Fibroblast of lung (primary cell): ENCODE measurements at places on chromosomes 16 and 17. TPM values are rescaled to one million over a fixed set of nuclear protein-coding genes. Genes with fewer than 3 reads are reported as not detected.

The OSGIN1 gene
- polyA plus RNA-seq = 2.1 and 5.5 TPM in 2 replicates

The CYBA gene
- polyA plus RNA-seq = 30.8 and 74.7 TPM in 2 replicates

The TM4SF5 gene
- polyA plus RNA-seq = not detected in 2 replicates

The CCL11 gene
- polyA plus RNA-seq = 0.91 TPM in 1 of 2 replicates, not detected in the other

The EDC4 gene
- 27.4 and 35.0 TPM in 2 replicates for polyA plus RNA-seq

The IRX3 gene
- polyA plus RNA-seq = 0.11 and 0.22 TPM in 2 replicates

The CCDC144A gene
- 0.05 and 2.5 TPM in 2 replicates for polyA plus RNA-seq

DNA sequence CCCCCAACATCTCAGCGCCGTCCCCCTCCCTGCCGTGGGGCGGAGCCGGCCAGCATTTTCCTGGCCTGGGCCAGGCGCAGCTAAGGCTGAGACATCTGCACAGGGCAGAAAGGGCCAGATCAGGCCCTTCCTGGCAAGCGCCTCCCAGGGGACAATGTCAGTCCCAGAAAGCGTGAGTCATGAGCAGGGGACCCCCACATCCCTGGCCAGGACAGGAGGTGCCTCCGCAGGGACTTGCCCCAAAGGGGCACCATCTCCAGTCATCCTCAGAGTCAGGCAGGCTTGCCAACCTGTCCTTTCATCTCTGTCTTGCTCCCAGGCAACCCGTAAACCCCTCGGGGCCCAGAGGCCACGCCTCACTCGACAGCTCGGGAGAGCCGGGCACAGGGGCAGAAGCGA, 43.2 kb downstream of the SOCS1 start:
- DNase-seq = no peak

DNA sequence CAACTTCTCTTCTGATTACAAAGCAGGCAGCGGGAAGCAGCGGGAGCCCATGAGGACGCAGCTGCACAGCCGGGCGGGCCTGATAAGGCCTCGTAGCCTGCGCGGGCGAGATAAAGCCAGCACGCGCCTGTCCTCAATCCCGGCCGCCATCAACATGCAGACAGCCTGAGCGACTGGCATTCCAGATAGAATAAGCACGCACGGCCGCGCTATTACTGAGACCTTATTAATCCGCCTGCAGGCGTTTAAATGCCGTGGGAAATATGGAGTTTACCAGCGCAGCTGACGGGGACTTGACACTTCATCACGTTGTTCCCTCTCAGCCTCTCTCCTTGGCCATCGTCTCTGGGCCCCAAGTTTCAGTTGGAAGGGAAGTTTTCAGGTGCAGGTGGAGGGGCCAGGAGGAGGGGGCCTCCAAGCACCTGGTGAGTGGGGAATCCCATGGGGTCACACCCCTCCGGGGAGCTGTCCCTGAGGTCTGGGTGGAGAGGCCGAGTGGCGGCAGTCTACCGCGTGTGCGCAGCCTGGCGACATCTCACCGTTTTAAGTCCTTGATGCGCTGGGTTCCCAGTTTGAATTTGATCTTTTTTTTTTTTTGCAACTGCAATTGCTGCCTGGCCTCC, 27.3 kb upstream of the CBFA2T3 start:
- DNase-seq = no peak

- no peak for DNase-seq
Observed at GRCh38 chr16:89134269-89134668, 37.3 kb upstream of the CDH15 start.

DNA sequence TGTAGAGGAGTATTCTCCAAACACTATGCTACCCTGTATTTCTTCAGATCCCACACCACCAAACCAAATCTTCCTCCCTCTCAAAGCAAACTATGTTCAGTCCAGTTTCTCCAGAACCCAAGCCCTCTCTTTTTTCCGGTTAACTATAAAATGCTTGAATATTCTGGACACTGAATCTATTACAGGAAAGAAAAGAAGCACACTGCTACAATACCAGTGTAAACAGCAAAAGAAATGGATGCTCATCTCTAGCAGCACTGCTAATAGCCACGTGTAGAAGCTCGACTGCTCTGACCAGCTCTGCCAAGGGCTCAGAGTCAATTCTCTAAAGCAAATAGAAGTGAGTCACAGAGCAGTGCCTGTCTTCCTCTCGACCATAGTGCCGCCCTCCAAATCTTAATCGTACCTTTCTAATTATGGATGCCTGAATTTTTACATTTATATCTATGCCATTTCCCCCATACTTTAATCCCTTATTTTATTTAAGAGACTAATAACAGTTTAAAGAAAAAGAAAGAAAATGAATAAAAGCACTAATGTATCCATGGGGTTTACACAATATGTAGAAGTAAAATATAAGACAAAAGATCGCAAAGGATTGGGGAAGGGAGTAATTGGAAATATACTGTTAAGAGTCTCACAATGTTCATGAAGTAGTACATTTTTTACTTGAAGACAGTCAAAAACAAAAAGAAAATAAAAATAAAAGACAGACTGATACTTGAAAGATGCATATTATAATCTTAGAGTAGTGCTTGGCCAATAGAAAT, 154.5 kb downstream of the PARN start:
- DNase-seq = no peak

GRCh38 chr17:14211801-14212200, 24.9 kb downstream of the CDRT15 start:
- DNase-seq = no peak

- DNase-seq = no peak
Observed at GRCh38 chr16:81797443-81797842, 18.4 kb downstream of the PLCG2 start.

- DNase-seq = no peak
Observed at GRCh38 chr16:10122546-10122945, 59.7 kb downstream of the GRIN2A start.

DNA sequence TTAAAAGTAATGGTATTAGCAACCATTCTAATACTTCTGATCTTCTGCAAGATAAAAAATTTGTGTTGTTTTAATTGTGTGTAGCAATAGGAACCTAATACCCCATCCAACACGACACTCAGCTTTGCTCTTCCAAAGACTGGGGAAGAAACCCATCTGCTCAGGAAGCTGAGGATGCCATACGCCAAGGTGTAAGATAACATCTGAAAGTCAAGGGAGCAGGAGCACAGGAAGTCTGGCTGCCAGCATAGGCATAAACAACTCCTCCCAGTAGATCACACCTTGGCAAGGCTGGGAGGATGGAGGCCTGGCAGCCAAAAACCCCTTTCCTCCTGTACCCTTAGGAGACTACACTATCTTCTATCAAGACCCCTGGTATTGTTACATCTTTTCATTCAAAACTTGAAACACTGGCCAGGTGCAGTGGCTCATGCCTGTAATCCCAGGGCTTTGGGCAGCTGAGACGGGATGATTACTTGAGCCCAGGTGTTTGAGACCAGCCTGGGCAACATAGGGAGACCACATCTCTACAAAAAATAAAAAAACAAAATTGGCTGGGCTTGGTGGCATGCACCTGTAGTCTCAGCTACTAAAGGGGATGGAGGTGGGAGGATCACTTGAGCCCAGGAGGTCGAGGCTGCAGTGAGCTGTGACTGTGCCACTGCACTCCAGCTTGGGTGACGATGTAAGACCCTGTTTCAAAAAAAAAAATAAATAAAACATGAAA, 5.7 kb upstream of the SPHK1 start:
- no peak for DNase-seq

- DNase-seq = peak; percentile 72
Observed at GRCh38 chr17:56815711-56816110, 18.0 kb downstream of the C17orf67 start.

- no peak for DNase-seq
Observed at GRCh38 chr17:46994993-46995392, 15.9 kb upstream of the RPRML start.

- no peak for DNase-seq
Observed at GRCh38 chr16:74561626-74562025, 45.3 kb downstream of the GLG1 start.

DNA sequence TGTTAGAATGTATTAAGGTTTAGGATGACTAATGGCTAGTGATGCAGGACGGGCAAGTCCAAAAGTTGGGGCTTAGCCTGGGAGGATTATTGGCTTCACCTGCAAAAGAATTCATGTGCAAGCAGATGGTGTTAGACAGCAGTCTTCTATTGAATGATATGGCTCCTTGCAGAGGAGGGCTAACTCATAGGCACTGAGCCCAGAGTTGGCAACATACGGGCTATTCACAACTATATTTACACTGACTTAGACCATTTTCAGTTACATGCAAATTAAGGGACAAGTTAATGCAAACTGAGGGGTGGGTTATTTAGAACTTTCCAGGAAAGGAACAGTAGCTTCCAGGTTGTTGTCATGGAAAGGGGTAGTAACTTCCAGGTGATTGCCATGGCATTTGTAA, 1017.1 kb upstream of the EEF2KMT start:
- no peak for DNase-seq

- DNase-seq = no peak
Observed at GRCh38 chr16:53007095-53007494, 45.6 kb downstream of the CHD9NB start.

- no peak for DNase-seq
Observed at GRCh38 chr17:40629842-40630241, 17.8 kb downstream of the SMARCE1 start.

DNA sequence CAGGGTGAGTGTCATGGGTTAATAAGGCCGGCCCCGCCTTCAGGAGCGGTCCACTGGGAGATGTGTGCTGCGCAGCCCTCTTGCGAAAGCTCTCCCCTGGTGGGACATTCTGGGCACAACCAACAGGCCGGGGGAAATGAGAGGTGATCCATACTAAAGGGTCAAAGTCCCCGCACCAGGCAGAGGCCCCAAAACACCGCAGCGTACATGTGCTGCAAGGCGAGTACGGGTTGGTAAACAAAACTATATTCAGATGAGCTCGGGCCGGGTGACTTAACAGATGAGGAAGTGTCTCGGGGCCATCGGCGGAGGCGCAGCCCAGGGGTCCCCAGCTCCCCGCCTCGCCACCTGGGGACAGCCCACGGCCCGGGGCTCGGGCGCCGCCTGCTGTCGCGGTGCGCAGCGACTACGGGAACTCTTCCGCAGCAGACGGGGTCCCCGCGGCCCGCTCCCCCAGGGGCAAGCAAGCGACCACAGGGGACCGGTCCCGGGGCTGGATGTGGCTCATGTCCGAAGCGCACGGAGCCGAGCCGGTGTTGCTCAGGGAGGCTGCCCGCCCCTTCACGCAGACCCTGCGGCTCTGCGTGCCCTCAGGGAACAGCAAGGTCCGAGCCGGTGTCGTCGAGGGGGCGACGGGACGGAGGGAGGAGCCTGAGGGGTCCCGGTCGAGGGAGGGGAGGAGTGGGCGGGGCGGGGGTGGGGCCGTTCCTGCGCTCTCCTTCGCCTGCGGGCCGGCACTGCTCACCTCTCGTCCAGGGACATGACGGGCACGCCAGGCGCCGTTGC, at the start of gene RAB37:
Gene RAB37, plus strand, starts transcription at position 744 of the 786 bp plus-strand sequence. Its CDS starts 17 bp downstream, at position 761.
- DNase-seq = no peak

DNA sequence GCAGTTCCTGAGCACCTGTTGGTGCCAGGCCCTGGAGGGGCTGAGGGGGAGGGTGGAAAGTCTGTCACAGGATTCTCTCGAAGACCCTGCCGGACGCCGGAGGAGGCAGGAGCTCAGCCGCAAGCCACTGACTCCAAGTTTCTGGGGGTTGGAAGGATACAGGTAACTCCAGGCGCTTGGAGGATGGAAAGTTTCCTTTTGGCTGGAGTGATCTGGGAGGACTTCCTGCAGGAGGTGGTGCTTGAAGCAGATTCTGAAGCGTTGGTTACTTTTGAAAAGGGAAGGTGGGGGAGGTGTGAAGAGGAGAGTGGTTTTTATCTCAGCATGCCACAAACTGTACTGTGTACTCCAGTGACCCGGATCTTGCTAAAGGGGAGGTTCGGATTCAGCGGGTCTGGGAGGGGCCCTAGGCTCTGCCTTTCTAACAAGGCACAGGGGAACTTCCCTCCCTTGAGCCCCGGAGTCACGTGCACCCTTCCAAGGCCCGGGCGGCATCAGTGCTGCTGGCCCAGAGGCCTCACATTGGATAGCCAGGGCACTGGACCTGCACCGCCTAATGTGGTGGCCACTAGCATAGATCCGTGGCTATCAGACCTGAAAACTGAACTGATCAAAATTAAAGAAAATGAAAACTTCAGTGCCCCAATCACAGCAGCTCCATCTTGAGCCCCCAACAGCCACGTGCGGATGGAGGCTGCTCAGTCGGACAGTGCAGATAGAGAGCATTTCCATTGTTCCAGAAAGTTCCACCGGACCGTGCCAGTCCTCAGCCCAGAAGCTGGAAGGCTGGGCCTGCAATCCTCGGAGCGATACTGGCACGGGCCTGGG, 42.2 kb upstream of the GSE1 start:
- no peak for DNase-seq

DNA sequence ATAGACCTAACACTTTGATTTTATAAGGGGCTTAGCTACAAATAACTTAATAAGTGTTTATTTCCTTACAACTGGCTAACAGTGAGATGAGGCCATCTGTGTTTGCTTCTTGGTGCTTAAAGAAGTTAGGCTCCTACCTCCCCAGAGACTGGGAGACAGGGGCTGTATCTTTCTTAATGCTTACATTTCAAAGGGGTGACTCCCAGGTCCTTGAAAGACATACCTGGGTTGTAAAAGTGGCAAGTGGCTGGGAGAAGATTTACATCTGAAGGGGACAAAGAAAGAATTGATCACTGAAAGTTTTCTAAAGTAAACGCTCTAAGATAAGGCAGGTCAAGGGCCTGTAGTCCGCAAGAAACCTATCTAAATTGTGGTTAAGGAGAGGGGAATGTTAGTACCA, 196.8 kb downstream of the CNTNAP4 start:
- DNase-seq = no peak
